Activated naive CD8-positive, alpha-beta T cell treated with anti-CD3 and anti-CD28 coated beads, Interleukin-2, amount 10 ng/mL, durations not matched to agents 7 days and 5 days (primary cell): ENCODE measurements at places on chromosomes 11 and 22. TPM values are rescaled to one million over a fixed set of nuclear protein-coding genes. Genes with fewer than 3 reads are reported as not detected.

DNA sequence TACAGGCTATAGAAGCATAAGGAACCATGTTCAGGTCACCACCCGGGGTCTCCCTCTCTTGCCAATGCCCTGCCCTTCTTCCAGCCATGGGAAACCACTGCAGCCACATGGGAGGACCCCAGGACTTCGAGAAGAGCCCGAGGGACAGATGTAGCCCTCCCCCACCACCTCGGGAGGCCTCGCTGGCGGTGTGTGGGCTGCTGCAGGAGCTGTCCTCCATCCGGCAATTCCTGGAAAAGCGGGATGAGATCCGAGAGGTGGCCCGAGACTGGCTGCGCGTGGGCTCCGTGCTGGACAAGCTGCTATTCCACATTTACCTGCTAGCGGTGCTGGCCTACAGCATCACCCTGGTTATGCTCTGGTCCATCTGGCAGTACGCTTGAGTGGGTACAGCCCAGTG lies 14.5 kb downstream of the HTR3A start:
- DNase-seq: no peak
- H3K27ac ChIP-seq: no peak overlapping the region
- H3K36me3 ChIP-seq: no peaks in the 10 kb centered on the region
- peaks cover under 1% of the 10 kb centered on the region for H3K4me1 ChIP-seq
- no peak overlapping the region for H3K4me3 ChIP-seq

GRCh38 chr11:1820463-1821325 lies 14.1 kb upstream of the SYT8 start:
- no peak overlapping the region for H3K4me3 ChIP-seq
- no peaks in the 10 kb centered on the region for H3K36me3 ChIP-seq

DNA sequence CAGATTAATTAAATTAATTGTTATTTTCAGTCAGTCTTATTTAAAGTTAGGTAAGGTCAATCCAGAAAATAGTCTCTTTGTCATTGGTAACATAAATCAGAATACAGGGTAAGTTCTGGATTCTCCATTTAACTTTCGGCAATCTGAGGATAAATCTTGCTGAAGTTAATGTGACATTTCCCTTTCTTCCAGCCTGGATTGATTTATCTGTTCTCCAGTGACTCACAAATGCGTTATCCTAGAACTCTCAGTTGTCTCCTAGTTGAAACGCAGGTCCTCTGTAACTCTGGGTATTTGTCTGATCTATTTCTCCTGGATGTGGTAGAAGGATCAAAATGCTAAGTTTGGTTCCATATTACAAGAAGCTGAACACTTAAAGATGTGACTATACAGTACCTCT lies 21.0 kb downstream of the OR51E1 start:
- peaks cover 18% of the 10 kb centered on the region for H3K27me3 ChIP-seq
- H3K4me1 ChIP-seq: no peaks in the 10 kb centered on the region
- H3K36me3 ChIP-seq: no peaks in the 10 kb centered on the region
- H3K27ac ChIP-seq: no peak overlapping the region
- no peak for DNase-seq
- no peak overlapping the region for H3K4me3 ChIP-seq

The MN1 gene
- 0.30 TPM for total RNA-seq

The PLAAT3 gene
- 15.8 TPM for total RNA-seq
